ENCODE measurements at places on chromosomes 11 and 22.

- DNase-seq, result no peak
Observed at GRCh38 chr11:77734890-77735289, 85.6 kb downstream of the RSF1 start.

GRCh38 chr22:40668611-40669411 is 10.5 kb upstream of the MCHR1 start:
- DNase-seq, result peak; percentile 51

DNA sequence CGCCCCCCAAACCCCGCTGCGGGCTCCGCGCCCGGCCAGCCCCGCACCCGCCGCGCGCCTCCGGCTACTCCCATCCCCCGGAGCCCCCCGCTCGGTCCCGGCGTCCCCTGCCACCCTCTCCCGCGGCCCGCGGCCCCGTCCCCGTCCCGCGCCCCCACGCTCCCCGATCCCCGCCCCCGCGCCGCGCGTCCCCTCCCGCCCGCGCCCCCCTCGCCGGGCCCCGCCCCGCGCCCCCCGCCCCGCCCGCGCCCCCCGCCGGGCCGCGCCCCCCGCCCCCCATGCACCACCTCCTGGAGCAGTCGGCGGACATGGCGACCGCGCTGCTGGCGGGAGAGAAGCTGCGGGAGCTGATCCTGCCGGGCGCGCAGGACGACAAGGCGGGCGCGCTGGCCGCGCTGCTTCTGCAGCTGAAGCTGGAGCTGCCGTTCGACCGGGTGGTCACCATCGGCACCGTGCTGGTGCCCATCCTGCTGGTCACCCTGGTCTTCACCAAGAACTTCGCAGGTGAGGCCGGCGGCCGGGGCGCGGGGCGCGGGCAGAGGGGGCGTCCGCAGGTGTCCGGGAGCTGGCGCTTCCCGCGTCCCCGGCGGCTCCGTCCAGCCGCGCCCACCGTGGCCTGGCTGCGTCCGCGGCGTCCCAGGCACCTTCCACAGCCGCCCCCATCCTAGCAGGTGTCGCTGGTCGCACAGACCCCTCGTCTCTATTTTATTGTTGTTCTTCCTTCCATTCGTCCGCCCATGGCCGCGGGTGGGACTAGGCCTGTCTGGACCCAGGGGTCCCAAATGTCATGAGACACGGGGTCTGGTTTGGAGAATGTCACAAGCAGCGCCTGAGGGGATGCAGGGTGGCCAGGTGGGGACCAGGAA is at the start of gene PANX2:
TSS of gene PANX2 (plus strand) at position 279 of the 866 bp plus-strand sequence. CDS start at position 279, 0 bp downstream.
- no peak for DNase-seq

DNA sequence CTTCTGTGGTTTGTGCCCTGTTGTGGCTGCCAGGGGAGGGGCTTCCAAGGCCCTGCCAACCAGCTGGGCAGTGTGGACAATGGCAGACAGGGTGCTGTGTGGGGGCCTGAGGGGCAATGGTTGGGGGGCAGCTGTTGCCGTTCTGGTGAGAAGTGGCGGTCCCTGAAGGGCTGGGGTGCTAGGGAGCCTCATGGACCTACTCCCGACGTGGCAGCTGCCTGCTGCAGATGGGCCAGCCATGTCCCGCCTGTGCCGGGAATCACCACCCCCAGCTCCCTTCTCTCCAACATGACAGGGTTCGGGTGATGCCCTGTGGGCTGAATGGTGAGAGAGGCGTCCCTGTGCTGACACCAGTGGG is 74.2 kb downstream of the KCNQ1 start:
- no peak for DNase-seq

GRCh38 chr22:26550498-26551033 is 38.3 kb upstream of the TFIP11 start:
- DNase-seq, result peak; percentile 73

DNA sequence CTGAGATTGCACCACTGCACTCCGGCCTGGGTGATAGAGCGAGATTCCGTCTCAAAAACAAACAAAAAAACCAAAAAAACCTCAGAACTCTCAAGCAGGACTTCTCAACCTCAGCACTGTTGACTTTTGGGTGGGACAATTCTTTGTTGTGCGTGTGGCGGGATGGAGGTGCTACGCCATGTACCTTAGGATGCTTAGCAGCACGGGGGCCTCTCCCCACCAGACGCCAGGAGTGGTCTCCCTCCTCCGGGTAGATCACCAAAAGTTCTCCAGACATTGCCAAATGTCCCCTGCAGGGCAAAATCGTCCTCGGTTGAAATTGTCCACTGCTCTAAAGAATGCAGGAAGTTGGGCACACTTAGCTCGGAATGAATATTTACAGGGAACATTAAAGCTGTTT is 26.9 kb upstream of the ATXN10 start:
- DNase-seq, result no peak

GRCh38 chr11:44539971-44540370 is 25.5 kb upstream of the CD82 start:
- DNase-seq, result no peak

GRCh38 chr11:89015614-89016013 is 50.2 kb downstream of the GRM5 start:
- no peak for DNase-seq

DNA sequence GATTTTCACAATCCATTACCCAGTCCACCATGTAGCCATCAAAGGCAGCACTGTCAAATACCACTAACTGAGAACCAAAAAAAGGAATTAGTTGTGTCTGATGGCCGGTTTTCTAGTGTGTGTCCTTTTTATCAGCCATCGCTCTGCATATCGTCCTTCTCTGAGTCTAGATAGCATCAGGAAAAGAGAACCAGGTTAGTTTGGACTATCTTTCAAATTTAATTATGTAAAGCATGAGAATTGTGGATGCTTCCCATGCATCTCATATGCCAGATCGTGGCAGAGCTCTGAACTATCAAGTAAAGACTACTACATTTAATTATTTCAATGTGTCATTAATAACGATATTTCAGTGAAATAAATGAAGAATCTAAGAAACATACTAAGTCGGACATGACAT is 691.9 kb downstream of the FAM181B start:
- no peak for DNase-seq

DNA sequence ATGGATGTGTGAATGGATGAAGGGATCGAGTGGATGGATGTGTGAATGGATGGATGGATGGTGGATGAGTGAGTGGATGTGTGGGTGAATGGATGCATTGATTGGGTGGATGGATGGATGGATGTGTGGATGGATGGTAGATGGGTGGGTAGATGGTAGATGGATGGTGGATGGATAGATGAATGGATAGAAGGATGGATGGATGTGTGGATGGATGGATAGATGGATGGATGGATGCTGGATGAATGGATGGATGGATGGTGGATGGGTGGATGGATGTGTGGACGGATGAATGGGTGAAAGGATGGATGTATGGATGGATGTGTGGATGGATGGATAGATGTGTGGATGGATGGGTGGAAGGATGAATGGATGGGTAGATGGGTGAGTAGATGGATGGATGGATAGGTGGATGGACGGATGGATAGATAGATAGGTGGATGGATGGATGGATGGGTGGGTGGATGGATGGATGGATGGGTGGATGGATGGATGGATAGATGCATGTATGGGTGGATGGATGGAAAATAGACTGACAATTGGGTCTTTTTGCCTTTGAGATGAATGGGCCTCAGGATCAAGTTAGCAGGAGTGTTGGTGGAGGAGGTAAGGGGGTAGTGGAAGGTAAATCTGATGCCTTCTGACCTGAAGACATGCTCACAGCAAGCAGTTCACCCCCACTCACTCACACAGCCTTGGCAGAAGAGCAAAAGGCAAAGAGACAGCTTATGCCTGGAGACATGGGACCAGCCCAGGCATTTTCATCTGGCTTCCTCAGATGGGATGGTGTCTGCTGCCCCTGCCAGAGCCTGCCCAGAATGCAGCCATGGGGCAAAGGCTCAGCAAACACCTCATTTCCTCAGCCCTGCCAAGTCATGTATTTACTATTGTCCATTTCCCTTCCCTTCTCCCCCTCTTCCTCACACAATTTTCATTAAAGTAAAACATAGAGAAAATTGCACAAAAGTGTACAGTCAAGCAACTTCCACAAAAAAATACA is 8.0 kb upstream of the FADD start:
- no peak for DNase-seq

DNA sequence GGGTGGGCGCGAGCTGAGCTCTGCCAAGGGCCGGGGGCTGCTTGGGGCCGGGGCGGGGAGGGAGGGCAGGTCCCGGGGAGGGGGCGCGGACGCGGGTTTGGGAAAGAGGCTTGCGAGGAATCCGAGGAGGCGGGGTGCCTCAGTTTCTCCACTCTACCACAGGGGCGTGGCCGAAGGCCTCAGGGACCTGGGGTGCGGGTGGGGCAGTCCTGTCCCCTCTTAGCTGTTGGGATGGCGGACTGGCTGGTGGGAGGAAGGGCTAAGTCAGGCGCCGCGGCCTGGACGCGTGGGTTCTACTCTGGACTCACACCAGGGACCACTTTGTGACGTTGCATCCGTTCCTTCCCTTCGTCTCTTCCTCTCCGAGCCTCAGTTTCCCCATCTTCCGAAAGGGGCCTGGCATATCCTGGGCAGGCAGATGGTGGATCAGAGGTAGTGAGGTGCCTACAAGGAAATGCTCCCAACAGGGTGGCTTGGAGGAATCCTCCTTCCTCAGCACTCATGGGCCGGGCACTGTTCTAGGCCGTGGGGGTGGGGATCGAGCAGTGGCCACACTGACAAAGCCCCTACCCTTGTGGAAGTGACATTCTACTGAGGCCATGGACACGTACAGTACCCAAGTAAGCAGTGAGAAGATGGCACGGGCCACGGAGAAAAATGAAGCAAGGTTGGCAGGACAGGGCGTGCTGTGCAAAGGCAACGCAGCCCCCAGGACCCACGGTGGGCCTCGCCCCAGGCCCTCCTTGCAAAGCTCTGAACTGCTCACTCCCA is 13.2 kb downstream of the IGLL1 start:
- DNase-seq, result no peak

GRCh38 chr11:30861064-30861463 is 274.9 kb upstream of the MPPED2 start:
- DNase-seq, result no peak

All from HCEC 1CT (cell line).